RPMI8226 (cell line): ENCODE measurements at places on chromosomes 2 and 18.

DNA sequence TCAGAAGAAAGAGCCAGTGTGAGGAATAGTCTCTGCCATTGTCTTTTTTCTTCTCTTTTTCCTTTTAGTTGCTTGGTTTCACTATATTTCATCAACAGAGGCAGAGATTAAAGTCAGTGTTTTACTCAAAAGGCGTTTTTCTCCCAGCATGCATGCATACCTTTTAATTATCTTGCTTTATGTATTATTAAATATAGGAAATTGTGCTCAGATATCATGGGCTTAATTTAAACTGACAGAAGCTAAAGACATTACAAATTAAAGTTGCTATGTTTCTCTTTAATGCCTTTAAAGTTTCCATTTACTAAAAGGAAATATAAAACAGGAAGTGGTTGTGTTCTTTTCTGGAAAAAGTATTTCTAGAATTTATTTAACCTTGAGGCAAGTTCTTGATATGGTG lies 223.3 kb upstream of the ATP5MC3 start:
- DNase-seq = no peak

- DNase-seq = no peak
Measured at GRCh38 chr2:42310007-42310515, 51.0 kb downstream of the COX7A2L start.

DNA sequence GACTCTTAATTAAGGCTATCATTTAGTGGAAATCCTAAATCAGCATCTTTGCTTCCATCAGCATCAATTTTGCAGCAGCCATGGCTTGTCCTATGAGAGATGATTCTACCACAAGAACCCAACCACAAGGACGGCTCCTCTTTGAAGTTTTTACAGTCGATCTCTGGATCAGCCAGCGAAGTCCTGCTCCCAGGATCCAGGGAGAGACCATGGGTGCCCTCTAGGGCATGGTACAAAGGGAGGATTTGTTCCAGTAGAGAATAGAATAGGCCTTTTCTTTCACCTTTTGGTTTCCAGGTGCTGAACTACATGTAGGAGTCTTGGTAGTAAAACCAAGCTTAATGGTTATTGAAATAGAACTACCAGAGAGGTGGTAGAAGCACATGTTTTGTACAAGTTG lies 52.7 kb downstream of the TMEM200C start:
- no peak for DNase-seq

- no peak for DNase-seq
Measured at GRCh38 chr2:240189686-240190085, 49.2 kb upstream of the OTOS start.

DNA sequence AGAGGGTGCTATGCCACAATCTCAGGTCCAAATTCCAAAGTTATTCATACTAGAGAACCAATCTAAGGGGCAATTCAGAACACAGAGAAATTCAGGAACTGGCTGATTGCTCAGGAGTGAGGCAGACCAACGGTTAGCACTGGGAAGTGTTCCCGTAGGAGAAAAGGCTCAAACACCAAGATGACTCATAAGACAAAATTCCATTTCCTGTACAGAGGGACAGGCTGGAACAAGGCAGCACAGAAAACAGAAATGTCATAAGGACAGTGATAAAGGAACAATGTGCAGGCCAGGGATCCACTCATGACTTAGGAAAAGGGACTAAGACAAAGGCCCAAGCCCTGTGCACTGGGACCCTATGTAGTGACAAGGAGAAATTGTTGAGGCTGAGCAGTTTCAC lies 54.2 kb downstream of the PDE1A start:
- DNase-seq = no peak

GRCh38 chr2:240236217-240237111 lies 96.0 kb upstream of the OTOS start:
- DNase-seq = peak; percentile 60

DNA sequence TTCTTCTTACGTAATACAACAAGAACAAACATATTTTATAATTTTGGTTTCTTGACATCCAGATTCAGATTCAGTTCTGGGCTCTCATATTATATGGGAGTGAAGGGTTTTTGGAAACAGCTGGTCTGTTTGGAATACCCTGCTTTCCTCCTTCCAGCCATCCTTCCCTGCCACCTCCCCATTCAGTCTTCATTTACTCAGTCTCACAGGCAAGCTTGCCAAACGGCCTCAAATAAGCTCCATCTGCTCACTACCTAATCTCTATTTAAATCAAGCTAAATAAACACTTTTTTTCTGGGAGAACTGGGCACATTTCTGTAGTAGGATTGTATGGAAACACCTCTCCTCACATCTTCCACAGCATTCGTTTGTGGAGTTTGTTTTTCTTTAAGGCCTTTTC lies 147.5 kb downstream of the RND3 start:
- no peak for DNase-seq

DNA sequence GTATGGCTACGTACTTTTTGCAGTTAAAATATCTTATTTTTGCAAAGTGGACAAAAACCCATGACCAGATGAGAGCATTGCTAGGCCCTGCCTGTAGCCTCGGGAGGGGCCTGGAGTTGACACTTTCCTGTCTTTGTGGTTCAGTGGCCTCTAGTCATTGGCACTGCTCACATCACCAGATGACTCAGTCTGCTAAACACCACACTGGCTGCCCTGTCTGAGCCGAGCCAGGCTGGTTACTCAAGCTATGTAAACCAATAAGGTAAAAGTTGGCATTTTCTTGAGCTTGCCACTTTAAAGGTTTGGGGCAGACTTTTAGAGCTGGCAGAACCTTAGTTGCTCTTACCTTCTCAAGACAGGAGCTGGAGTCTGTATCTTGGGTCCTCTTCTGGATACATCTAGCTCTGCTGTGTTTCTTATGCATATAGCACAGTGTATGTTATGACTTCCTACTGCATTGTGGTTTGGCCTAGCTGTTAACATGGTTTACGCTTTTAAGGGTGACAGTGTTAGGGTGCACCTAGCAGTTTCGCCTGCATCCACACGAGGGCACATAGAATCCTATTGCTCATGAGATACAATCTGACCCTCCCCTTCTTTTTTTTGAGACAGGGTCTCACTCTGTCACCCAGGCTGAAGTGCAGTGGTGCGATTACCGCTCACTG lies 76.4 kb downstream of the AP1S3 start:
- no peak for DNase-seq

DNA sequence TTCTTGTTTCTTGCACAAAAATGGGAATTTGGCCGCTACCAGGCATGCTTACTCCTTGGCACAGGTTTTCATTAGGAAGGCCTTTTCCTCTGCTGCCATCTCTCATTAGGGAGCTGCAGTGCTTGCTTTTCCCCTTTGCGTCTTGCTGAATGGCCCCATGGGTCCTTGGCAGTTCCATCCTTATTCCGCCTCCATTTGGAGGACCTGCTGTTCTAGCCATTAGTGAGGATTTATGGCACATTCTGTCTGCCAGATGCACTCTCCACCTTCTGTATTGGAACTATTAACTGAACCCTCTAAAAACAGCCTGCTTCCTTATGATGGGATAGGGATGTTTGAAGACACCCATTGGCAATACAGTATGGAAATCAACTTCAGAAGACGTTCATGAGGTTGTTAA lies 103.5 kb upstream of the NOSTRIN start:
- DNase-seq = no peak

DNA sequence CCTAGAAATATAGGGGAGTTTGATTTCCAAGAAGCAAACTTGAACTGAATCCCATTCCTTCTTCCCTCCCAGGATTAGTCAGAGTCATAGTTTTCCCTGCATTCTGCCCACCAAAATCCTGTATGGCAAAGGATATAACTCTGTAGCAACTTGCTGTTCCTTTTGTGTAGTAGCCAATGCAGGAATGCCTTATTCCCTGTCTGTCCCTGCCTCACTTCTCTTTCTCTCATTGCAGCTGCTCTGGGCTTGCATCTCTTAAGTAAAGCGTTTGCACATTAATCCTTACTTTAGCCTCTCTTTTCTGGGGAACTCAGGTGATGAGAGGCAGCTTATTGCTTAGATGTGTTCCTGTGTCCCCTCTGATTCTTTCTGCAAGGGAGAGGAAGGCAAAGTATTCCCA lies 333.1 kb upstream of the VWC2L start:
- DNase-seq = no peak

DNA sequence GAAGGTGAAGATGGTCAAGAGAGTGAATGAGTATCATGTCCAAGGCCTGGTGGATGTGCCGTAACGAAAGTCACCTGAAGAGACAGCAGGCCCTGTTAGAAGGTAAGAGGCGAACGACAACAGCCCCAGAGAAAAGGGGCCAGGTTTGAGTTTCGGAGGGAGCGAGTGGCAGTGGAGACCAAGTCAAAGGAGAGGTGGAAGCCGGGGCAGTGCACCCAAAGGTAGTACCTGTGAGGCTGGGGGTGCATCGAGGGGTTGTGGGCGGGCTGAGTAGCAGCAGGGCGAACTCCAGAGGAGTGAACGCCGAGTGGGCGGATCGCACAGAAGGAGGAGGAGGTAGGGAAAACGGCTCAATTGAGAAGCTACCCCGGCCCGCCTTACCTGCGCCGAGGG lies 358 bp downstream of the USP37 start:
- no peak for DNase-seq

DNA sequence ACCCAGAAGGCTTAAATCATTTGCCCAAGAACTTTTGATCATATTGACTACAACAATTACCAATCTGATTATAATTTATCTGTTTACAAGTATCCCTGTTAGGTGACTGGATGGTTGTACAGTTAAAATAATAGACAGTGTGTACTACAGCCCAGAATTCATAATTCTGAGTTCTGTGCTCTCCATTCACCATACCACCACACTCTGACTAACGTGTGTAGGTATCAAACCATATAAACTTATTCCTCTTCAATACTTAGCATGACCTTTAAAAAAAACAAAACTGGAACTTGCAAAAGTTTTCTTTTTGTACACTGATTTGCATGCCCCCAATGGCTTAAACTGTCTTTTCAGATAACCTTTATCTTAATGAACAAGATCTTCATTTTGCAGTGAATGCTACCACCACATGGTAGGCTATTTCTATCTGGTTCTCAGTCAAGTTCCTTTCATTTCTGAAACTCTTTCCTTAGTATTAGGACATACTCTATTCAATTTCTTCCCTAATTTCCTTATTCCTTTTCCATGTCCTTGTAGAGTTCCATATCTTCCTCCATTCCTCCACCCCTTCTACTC lies 50.9 kb downstream of the SOS1 start:
- DNase-seq = no peak

DNA sequence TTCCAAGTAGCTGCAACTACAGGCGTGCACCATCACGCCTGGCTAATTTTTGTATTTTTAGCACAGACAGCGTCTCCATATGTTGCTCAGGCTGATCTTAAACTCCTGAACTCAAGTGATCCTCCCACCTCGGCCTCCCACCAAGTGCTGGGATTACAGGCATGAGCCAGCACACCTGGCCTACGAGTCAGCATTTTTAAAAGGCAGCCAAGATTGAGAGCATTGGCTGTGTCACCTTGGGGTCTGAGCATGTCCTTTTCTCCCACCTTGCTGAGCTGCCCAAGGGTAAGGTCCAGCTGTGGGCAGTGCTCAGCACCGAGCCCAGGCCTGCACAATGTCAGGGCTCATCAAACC lies 142.8 kb upstream of the LMAN1 start:
- DNase-seq = no peak
